NCI-H2081 treated with DMSO at 0.1 percent for 48 hours (cell line): ENCODE measurements at places on chromosomes 7 and 10.

- DNase-seq, result no peak
These were observed 86.8 kb downstream of the MPLKIP start for GRCh38 chr7:40047661-40048060.

GRCh38 chr10:59997827-59998525, 91.6 kb upstream of the CCDC6 start:
- DNase-seq, result no peak

GRCh38 chr7:53315981-53316380, 280.5 kb downstream of the POM121L12 start:
- no peak for DNase-seq

GRCh38 chr7:32215697-32216096, 145.5 kb upstream of the PDE1C start:
- no peak for DNase-seq

DNA sequence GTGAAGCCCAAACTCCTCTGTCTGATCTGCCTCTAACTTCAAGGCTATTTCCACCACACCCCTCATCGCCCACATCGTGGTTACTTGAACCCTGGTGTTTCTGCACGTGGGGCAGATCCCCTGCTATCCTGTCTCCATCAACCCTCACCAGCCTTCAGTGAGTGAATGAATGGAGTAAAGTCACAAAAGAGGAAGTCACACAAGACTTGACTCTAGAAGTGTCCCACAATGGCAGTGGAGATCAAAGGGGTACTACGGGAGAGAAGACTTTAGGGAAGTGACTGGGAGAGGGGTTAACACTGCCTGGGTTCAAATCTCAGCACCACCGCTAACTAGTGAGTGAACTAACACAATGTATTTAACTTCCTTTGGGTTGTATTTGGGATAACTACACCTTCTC, 85.9 kb downstream of the COBL start:
- DNase-seq, result no peak

GRCh38 chr10:3636356-3637181, 148.4 kb downstream of the KLF6 start:
- no peak for DNase-seq

- no peak for DNase-seq
These were observed 3.7 kb upstream of the MYO1G start for GRCh38 chr7:44982535-44982923.

DNA sequence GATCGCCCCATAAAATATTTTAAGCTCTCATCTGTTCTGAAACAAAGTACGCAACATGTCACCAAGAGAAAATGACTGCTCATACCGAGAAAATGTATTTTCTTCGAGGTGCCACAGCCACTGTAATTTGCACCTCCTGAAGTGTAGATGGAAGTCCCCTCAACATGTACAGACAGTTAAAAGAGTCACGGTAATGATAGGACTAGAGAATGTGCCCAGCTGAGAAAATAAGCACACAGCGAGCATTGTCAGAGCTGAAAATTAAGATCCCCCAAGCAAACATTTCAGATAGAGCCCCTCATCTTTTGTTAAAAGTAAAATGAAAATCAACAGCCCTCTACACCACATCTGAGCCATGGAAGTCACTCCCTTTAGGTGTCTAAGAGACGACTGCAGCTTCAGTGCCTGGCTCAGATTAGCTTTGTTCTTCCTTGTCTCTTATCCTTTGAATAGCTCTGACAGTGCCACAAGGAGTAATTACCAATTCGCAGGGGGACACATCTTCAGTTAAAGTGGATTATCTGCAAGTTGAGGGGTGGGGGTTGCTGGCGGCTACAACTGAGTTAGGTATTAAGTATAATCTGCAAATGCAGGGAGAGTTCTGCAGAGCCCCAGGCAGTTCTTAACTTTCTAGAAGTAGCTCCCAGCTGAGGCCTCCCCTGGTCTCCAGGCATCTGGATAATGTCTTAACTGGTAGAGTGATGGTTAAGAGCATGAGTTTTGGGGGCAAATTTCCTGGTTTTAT, 222.7 kb upstream of the C7orf33 start:
- no peak for DNase-seq

DNA sequence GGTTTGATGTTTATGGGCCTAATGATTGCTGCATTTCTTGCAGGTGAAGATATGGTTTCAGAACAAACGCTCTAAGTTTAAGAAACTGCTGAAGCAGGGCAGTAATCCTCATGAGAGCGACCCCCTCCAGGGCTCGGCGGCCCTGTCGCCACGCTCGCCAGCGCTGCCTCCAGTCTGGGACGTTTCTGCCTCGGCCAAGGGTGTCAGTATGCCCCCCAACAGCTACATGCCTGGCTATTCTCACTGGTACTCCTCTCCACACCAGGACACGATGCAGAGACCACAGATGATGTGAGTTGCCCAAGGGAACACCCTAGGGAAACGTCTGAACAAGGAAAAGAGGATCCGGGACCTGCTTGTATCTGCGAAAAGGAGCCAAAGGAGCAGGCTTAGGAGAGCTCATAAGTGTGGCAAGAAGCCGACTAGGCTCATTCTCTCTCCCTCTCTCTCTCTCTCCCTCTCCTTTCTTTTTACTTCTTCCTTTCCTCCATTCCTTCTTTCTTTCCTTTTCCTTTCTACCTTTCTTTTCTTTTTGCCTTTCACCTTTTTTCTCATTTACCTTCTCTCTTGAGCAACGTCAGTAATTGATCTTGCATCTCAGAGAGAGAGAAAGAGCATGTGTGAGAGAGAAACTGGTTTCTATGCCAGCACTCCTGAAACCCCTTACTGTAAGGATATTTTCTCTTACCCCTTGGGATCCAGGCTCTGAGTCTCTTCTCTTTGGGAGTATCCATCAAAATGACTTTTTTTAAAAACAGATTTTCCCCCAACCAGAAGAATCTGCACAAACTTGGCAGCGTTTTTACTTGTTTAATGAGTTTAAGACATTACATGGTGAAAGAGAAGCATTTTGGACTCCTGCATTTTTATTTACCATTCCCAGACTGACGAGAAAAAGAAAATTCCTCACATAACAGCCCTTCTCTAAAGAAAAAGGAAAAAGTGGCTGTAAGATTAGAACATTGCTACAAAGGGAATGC, 4.7 kb downstream of the DLX6 start:
- no peak for DNase-seq

- no peak for DNase-seq
These were observed 21.7 kb upstream of the PFKP start for GRCh38 chr10:3045471-3046209.

GRCh38 chr10:124287071-124287685, 131.5 kb downstream of the OAT start:
- DNase-seq, result no peak

- DNase-seq, result no peak
These were observed 100.1 kb downstream of the DNAJB6 start for GRCh38 chr7:157436763-157437480.

GRCh38 chr7:134836447-134836846, 57.0 kb downstream of the CALD1 start:
- no peak for DNase-seq

- DNase-seq, result no peak
These were observed 84.1 kb upstream of the INHBA start for GRCh38 chr7:41786944-41787343.

DNA sequence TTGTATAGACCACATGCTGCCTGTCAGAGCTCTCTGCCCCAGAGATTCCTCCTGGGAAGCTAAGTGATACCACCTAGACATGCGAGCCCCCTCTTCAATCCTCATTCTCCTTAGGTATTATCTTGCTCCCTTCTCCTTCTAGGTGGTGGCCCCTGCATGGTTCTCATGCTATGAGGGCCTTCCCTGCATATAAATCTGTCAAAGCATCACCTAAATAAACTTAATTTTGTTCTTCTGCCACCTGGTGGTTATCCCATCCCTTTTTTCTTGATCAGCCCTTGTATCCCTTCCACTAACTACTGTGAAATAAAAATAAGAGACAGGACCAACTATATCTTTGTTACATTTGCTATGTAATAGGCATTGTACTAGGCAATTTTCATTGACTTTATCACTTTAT, 242.1 kb downstream of the CDC14C start:
- no peak for DNase-seq

DNA sequence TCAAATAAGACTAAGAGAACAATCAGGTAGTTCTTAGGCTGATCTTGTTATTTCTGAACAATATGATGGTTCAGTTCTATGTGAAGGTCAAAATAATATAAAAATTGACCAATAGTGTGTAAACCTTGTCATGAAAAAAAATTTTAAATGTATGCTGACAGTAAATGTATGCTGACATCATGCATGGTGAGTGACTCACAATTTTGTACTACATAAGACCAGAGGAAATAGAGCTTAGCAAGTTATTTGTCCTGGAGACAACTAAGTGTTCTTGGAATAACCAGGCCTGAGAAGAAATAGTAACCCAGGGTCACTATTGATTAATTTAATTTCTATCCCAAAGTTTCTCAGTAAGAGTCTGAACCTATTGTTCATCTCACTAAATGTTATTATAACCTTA, 182.2 kb upstream of the PCDH15 start:
- no peak for DNase-seq

- DNase-seq, result no peak
These were observed 107.1 kb downstream of the RAB18 start for GRCh38 chr10:27611236-27611635.

GRCh38 chr10:116059320-116059719, 213.7 kb downstream of the GFRA1 start:
- DNase-seq, result no peak

GRCh38 chr7:25026156-25026555, 46.2 kb upstream of the OSBPL3 start:
- DNase-seq, result no peak

- no peak for DNase-seq
These were observed 497.4 kb downstream of the GRM8 start for GRCh38 chr7:126755381-126755780.

DNA sequence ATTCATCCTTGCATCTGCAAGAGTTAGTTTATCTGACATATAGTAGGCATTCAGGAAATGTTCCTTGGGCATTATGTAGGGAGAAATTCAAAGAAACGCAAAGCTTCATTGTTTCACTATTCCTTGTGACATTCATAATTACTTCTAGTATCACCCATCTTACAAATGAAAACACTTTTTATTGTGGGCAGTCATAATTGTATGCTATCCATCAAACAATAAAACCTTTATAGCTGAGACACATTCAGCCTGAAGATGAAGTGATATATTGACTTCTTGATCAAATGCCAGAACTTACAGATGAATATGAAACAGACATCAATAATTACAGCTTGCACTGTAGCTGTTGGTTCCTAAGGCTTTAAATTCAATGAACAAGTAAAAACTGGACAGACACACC, 36.4 kb downstream of the FAM204A start:
- no peak for DNase-seq

DNA sequence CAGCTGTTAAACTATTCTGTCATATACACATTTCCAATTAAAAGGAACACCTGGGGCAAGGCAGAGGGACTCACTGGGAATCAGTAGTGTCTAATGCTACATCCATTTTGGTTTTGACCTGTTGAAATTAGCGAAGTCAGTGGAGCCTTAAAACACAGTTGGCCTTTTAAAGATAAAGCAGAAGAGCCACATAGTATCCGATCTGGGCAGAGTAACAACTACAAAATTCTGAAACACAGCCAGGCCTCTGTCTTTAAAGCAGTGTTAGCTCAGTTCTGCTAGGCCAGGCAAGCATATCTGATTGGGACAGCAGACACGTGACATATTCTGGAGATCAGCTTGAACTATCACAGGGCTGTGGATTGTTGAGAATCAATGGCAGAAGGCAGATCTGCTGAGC, 117.5 kb upstream of the WNT16 start:
- no peak for DNase-seq

- no peak for DNase-seq
These were observed 8.5 kb downstream of the ZDHHC16 start for GRCh38 chr10:97454330-97455036.

GRCh38 chr7:80264769-80265495, 130.3 kb downstream of the GNAI1 start:
- DNase-seq, result no peak

GRCh38 chr10:18501198-18501597, 150.2 kb downstream of the NSUN6 start:
- DNase-seq, result no peak

DNA sequence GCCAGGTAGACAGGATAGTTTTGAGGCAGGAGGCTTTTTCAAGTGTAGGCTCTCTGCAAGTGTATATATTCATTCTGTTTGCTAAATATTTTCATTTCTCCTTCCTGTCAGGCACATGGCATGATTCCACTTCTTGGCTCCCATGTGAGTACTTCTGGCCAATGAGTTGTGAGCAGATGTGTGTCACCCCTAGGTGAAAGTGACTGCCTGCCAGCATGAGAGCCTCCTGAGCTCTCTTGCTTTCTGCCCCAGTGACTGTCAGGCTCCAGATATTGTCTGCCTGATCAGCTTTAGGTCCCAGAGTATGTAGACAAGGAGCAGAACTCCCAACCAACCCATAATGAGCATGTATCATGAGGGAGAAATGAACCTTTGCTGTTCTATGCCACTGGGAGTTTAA, 257.6 kb upstream of the NPY start:
- no peak for DNase-seq

- no peak for DNase-seq
These were observed 78.9 kb downstream of the LRRC17 start for GRCh38 chr7:102991540-102992214.

- no peak for DNase-seq
These were observed 6.2 kb downstream of the RARRES2 start for GRCh38 chr7:150335108-150335773.

- no peak for DNase-seq
These were observed 113.3 kb downstream of the CPEB3 start for GRCh38 chr10:92177546-92177945.

- no peak for DNase-seq
These were observed 10.6 kb downstream of the LRIT2 start for GRCh38 chr10:84214612-84215235.

- DNase-seq, result no peak
These were observed 44.8 kb downstream of the CHST3 start for GRCh38 chr10:72009051-72009424.

DNA sequence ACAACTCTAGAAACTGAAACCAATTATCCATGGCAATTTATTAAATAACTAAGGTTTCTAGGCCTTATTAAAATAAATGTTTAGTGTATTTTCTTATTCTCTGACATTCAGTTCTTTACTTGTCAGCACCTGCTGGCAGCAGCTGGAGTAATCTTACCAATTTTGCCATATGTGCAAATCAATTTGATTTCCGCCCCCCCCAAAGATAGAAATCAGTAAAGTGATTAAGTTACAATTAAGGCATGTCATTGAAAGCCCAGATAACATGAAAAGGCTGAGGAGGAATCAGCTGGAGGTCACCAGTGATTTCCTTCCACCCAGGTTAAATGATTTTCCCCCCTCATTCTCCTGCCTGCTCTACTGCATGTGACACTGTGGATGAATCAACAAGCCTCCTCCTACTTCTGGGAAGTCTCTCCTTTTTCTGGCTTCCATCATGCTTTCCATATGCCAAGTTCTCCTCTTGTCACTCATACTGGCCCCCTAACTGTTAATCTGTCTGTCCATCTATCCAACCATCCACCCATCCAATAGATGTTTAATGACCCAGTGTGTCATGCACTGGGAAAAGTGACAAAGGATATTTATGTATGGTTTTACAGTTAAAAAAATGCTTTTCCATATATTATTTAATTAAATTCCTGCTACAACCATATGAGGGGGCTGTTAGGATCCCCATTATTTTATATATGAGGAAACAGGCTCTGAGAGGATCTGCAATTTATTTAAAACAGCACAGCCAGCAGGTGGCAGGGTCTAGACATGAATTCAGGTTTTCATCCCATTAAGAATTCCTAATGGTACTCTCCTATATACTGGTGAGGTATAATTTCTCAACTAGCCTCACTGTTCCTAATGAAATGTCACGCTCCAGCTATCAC, 116.5 kb downstream of the ATXN7L1 start:
- peak; percentile 34 for DNase-seq
